ENCODE measurements at places on chromosomes 11 and 22. TPM values are rescaled to one million over a fixed set of nuclear protein-coding genes. Genes with fewer than 3 reads are reported as not detected.

- peaks cover 2% of the 10 kb centered on the region for H3K27me3 ChIP-seq
- no peak overlapping the region for H3K27ac ChIP-seq
- H3K4me3 ChIP-seq = no peak overlapping the region
- DNase-seq = no peak
- H3K4me1 ChIP-seq = peaks cover 34% of the 10 kb centered on the region
- no peaks in the 10 kb centered on the region for H3K36me3 ChIP-seq
These were observed 24.6 kb upstream of the TMEM218 start for GRCh38 chr11:125136001-125136400.

GRCh38 chr11:125063429-125064043 is 431 bp downstream of the SLC37A2 start:
- no peaks in the 10 kb centered on the region for H3K36me3 ChIP-seq
- H3K27me3 ChIP-seq = peaks cover 61% of the 10 kb centered on the region
- H3K4me1 ChIP-seq = peaks cover 6% of the 10 kb centered on the region
- no peak overlapping the region for H3K27ac ChIP-seq
- H3K4me3 ChIP-seq = peak overlapping the region; percentile 60

Gene CCDC179
- total RNA-seq = not detected

Gene FOLR2
- total RNA-seq = not detected

DNA sequence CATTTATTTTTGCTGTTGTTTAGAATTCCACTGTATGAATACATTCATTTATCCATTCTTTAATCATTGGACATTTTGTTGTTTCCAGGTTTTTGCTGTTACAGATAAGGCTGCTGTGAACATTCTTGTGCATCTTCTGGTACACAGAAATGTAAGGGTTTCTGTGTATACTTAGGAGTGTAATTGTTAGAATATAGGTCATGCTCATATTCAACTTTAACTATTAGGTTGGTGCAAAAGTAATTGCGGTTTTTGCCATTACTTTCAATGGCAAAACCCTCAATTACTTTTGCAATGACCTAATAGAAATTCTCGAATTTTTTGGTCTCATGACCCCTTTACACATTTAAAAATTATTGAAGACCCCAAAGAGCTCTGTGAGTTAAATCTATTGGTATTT is 17.3 kb downstream of the ACER3 start:
- no peak for DNase-seq
- H3K4me1 ChIP-seq = peaks cover 17% of the 10 kb centered on the region
- no peak overlapping the region for H3K4me3 ChIP-seq
- H3K36me3 ChIP-seq = peaks cover 4% of the 10 kb centered on the region

Gene IGLL1
- not detected for total RNA-seq

DNA sequence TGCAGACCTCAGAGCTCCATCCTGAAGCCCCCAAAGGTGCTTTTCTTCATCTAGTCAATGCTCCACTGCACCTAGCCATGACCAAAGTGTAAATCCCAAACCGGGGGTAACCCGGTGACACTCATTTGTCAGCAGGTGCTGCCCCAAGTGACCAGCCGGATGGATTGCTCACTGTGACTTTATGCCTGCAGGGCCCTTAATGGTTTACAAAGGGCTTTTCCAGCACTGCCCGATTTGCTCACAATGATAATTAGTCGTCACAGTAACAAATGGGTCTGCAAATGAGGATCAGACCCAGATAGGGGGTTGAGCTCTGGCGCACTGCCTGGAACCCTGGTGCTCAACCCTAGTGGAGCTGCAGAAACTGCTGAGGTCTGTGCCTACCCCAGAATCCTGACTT is 45.7 kb upstream of the CD5 start:
- H3K4me1 ChIP-seq = peaks cover 4% of the 10 kb centered on the region
- H3K36me3 ChIP-seq = no peaks in the 10 kb centered on the region
- H3K4me3 ChIP-seq = no peak overlapping the region
- no peak for DNase-seq
- no peaks in the 10 kb centered on the region for H3K27me3 ChIP-seq
- H3K27ac ChIP-seq = no peak overlapping the region

Gene MYOD1
- not detected for total RNA-seq
